ENCODE measurements at places on chromosomes 3 and 15.

- no peak for DNase-seq
These were observed 339.1 kb upstream of the RGMA start for GRCh38 chr15:93428150-93428549.

DNA sequence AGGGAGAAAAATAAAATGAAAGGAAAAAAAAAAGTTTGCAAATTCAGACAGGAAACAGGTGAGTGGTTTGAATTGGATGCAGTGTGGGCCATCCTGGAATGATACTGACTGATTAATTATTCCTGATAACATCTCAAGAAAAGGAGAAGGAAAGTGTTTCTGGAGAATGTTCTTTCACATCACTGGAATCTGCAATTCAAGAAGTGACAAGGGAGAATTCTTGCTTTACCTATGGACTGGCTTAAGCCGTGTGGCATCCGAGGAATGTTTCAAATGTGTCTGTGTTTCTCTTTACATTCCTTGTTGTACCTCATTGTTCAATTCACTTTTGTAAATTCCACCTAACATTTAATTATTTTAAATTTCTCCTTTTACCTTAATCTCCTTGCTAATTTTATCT is 465.0 kb downstream of the EPHB1 start:
- DNase-seq, result no peak

GRCh38 chr3:58434168-58434504 is 504 bp upstream of the PDHB start:
- no peak for DNase-seq

DNA sequence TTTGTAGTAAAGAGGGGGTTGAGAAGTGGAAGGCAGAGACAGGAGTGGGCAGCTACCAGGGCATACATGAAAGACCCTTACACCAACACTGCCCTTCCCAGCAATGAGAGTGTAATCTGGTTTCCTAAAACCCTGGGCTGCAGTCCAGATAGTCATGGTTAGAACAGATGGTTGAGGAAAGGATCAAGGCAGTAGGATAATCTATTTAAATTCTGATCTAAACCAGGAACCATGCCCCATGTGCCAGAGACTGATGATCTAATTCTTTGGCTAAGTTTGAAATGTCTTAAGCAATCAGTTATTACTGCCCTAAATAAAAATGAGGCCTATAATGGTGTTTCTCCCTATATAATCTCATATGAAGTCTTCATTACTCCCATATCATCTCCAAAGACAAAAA is 59.6 kb downstream of the PRTG start:
- no peak for DNase-seq

DNA sequence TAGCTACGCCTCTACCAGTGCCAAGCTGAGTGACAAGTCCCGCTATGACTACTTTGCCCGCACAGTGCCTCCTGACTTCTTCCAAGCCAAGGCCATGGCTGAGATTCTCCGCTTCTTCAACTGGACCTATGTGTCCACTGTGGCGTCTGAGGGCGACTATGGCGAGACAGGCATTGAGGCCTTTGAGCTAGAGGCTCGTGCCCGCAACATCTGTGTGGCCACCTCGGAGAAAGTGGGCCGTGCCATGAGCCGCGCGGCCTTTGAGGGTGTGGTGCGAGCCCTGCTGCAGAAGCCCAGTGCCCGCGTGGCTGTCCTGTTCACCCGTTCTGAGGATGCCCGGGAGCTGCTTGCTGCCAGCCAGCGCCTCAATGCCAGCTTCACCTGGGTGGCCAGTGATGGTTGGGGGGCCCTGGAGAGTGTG is 5.7 kb downstream of the GRM2 start:
- peak; percentile 2 for DNase-seq

DNA sequence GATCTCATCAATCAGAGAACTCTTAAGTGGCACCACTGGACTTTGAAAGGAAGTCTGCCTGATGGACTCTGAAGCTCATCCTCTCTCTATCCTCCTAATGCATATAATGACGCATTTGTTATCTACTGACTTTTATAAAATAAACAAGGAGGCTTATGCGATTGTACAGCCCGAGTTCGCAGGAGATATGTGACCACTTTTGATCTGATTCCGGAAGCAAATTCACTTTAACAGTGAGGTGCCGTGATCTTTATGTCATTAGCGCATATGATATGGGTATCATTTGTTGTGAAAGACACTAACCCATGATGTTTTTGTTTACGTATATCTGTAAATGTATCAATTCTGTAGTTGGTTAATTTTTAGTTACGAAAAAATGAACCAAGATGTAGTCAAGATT is 427 bp upstream of the RNF111 start:
- no peak for DNase-seq

DNA sequence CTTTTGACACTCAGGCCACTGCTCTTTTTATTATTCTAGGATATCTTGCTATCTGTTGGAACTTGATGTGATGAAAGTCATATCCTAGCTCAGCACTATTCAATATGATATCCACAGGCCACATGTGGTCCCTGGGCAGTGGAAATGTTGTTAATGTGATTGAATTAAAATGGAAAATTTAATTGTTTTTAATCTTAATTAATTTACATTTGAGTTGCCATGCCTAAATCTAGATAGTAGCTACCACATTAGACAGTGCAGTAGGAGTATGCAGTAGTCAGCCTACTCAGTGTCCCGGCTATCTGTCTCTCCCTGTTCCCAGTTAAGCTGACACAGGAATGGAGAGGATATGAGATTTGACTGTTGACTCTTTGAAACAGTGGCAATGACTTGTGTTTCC is 460.2 kb downstream of the GBE1 start:
- DNase-seq, result no peak

- no peak for DNase-seq
These were observed 145.5 kb downstream of the SQOR start for GRCh38 chr15:45780352-45780751.

DNA sequence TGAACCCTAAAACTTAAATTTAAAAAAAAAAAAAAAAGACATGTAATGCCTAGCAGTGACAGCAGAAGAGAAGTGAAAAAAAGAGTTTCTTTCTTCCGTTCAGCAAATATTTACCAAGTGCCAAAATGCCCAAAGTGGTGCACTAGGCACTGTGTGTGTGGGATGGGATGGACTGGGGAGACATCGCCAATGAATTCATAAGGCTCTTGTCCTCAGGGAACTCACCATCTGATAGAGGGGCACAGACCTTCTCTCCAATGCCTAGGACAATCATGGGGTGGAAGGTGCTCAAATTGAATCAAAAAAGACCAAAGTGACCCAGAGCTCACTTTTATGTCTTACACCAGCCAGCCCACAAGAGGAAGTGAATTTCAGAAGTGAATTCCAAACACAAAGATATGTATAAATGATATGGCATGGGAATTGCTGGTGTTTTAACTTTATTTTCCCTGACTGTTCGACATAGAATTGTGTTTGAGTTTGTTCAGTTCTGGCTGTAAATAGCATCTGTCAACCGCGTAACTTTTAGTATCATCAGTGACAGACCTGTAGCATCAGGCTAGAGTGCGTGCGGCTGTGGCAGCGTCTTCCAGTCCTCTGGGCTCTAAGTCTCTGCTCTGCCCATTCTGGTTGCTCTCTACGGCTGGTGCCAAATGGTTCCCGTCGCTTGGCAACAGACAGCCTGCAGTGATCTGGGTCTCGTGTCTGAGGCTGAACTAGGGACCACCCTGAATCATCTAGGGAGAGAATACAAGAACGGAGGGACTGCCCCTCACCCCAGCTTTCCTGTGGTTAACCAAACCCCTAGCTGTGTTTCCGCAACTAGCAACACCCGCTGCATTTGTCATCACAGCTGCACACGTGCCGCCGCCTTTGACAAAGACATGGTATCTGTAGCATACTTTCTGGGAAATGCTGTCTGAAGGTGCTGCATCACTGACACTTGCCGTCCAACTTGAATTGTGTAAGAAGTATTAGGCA is 154.0 kb upstream of the THBS1 start:
- DNase-seq, result peak; percentile 34

DNA sequence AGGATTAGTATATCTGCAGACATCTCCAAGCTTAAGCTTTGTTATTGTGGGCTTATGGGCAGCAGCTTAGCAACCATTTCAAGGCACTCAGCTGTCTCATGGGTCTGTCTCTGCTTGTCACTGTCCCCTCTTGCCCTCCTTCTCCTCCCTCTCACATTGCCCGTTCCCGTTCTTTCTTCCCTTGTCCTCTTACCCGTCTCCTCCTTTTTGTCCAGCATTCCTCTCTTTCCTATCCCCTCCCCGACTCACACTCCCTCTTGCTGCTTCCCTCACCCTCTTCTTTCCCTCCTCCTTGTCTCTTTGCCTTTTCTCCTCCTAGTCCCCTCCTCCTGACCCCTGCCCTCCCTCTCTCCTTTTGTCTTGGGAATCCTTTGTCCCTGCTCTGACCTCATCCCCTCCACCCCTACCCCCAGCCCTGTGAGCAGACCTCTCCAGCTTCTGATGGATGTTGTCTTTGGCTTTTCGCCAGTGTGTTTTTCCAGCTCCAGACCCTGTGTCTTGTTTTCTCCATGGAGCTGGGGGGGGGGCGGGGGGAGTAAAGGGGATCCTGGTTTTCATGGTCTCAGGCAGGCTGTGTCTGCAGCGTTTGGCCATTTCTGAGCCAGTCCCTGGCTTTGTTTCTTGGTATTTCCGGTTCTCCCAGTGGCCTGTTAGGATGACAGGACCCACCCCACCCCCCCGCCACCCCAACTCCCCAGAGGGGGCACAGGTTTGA is 47.9 kb upstream of the TRAK1 start:
- no peak for DNase-seq

DNA sequence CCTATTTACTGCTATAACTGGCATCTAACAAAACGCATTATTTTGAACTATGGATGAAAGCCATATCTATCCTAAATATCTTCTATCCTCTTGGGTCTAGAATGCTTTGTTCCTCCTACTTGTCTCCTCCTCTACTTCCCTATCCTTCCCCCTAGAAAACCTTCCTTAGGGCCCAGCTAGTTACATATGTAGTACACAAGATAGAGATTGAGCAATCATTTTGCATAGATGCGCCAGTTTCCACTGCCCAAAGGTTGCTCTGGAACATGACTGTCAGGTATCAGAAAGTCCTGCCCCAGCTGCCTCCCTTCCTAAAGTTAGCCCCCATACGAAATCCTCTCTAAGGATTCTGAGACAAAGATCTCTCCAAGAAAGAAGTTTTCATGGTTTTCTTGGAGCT is 55.1 kb downstream of the GPR160 start:
- DNase-seq, result no peak

- DNase-seq, result no peak
These were observed 16.8 kb downstream of the LPP start for GRCh38 chr3:188170461-188171459.

DNA sequence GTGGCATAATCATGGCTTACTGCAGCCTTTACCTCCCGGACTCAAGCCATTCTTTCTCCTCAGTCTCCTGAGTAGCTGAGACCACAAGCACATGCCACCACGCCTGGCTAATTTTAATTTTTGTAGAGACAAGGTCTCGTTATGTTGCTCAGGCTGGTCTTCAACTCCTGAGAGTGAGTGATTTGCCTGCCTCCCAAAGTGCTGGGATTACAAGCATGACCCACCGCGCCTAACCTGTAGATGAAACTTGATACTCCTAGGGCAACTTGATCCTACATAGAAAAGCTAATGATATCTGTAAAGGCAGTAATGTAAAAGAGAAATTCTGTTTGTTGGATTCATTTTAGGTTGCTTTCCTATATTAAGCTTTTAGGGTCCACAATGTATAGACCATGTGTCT is 391.9 kb upstream of the THRB start:
- no peak for DNase-seq

GRCh38 chr3:171315919-171316318 is 144.3 kb downstream of the TNIK start:
- no peak for DNase-seq
